ENCODE measurements at places on chromosomes 3 and 15.

DNA sequence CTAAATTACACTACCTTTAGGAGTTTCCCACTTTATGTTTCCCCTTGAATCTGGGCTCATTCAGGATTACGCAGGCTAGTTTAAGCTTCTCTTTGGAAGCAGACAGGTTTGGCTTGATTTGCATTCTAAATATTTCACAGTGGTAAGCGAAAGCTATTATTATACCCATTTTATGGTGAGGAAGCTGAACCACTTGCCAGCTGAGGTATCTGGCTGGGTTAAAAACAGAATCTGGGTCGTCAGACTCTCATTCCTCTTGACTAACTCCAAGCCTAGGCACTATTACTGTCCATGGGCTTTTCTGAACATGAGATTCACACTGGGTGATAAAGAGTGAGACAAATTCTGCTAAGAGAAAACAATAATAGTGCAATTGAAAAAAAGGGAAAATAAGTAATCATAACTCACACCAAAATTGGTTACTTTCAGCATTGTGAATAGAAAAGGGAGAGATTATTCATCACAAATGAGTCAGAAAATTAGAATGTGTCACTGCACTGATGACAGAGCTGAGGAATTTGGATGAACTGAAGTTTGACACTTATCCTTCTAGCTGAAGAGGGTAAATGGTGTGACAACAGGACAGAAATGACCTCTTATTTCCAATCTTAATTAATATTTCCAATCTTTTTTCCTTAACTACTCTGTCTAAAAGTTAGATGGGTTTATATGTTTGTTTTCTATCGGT, 211.3 kb downstream of the TIGIT start:
- peak; percentile 65 for DNase-seq

DNA sequence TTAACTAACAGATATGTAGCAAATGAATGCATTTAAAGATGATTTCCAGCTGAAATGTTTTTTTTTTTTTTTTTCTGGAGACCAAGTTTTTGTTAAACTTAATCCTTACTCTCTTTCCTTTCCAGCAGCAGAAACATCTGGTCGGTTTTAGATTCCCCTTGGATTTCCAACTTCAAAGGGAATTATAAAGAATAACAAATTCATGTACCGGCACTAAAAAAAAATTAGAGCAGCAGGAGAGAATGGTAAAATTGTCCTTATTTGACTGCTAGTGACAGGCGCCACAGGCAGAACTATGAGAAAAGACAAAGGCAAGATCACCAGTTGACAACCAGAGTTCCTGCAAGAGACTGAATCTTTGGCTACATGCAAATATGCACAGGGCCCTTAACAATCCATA, 393.3 kb downstream of the TIGIT start:
- no peak for DNase-seq

- DNase-seq: no peak
Observed at GRCh38 chr3:20064796-20065564, 24.7 kb downstream of the KAT2B start.

- peak; percentile 28 for DNase-seq
Observed at GRCh38 chr3:156604642-156605144, 49.8 kb upstream of the SSR3 start.

- DNase-seq: peak; percentile 85
Observed at GRCh38 chr3:43212914-43213611, 73.3 kb upstream of the SNRK start.

DNA sequence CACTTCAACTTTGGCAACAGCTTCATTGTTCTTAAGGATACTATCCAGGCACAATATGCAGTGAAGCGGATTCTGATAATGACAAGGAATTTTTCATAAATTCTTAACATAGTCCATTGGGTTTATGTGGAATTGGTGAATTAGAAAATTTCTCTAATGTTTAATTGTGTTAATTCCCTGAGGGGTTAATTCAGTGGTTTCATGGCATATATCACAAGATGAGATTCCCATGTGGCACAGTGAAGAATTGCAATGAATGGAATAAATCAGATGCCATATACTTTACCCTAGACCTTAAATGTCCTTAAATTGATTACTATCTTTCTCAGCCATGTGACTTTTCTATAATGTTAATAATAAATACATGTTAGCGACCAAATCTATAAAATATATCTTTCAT, 1244.1 kb downstream of the ROBO2 start:
- DNase-seq: no peak

- peak; percentile 68 for DNase-seq
Observed at GRCh38 chr15:70111203-70112073, 13.7 kb upstream of the TLE3 start.

DNA sequence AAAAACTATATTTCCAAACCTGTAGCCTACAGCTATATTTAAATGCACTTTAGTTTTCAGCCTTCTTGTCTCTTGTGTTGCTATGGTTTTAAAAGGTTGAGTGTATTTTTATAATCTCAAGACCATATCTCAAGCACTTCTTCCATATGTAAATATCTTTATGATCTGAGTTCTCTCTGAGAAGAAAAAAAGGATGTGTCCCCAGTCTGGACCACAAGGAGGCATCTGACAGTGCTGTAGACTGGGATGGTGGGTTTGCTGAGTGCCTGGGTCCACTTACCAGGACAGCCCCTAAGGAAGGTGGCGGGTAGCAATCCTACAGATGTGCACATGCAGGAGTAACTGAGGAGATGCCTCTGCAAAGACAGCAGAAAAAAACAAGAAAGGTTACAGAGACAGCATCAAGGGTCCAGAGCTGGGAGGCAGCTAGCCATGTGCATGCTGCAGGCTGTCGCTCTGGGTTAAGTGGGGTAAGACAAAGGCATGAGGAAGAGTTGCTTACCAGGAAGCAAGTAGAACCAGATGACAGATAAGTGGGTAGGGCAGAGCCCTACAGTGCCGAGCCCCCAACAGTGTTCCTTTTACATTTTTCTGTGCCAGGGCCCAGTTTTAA, 70.6 kb upstream of the SNRK start:
- peak; percentile 22 for DNase-seq

DNA sequence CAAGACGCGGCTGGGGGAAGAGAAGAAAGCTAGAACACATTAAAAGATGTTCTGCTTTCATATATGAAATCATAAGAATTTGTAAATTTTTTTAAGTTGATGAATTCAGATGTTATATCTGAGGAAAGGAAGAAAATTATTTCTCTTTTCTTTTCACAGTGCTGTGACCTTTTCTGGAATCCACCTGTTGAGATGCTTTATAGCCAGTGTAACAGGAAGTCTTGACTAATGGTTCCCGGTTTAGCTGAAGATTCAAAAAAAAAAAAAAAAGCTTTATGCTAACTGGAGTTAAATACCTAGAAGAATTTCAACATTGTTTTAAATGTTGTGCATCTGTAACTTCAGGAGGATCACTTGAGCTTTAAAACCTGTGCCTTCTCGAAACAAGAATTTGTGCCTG, 9.9 kb downstream of the GTPBP8 start:
- peak; percentile 8 for DNase-seq

DNA sequence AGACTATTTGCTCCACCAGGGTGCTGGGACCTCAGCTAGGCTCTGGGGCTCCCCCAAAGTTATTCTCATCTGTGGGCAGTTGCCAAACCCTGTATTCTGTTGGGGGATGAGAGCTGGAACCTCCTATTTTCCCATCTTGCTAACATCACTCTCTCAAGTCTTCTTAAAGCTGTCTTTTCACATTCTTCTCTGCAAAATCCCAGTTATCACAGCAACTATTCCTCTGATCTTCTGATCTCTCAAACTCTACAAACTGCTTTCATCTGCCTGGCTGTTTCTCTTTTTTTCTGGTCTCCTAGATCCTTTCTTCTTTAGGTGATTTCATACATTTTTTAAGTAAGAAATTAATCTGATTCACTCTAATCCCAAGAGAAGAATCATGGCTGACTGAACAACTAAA, 10.7 kb upstream of the ADAMTSL3 start:
- no peak for DNase-seq

DNA sequence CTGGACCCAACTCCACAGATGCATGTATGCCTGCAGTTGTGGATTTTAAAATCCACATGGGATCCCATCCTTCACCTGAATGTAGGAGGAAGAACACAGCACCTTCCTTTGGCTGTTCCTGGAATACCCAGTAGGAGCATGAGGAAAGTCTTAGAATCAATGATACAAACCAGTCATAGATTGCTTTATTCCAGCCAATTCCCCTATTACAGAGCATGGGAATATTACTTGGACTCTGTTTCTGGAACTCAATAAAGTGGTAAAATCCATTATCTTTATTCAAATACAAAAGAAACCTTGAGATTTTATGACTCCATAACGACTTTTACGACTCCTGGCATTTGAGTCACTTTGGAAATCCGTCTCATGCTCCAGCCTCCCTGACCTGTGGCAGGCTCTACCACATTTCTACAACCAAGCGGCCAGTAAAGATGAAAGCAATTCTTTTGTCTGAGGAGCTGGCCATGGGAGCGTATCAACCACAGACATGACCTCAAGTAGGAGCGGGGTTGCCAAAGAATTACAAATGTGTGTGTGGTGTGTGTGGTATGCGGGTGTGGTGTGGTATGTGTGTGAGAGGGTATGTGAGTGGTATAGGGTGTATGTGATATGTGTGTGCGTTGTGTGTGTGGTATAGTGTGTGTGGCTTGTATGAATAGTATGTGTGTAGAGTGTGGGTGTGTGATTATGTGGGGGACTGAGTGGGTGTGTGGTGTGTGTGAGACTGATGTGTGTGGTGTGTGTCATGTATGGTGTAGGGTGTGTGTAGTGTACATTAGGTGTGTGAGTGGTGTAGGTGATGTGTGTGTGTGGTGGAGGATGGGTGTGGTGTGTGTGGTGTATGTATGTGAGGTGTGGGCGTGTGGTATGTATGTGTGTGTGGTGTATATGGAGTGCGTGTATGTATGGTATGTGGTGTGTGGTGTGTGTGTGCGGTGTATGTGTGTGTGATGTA, 40.0 kb downstream of the ARRDC4 start:
- peak; percentile 99 for DNase-seq

DNA sequence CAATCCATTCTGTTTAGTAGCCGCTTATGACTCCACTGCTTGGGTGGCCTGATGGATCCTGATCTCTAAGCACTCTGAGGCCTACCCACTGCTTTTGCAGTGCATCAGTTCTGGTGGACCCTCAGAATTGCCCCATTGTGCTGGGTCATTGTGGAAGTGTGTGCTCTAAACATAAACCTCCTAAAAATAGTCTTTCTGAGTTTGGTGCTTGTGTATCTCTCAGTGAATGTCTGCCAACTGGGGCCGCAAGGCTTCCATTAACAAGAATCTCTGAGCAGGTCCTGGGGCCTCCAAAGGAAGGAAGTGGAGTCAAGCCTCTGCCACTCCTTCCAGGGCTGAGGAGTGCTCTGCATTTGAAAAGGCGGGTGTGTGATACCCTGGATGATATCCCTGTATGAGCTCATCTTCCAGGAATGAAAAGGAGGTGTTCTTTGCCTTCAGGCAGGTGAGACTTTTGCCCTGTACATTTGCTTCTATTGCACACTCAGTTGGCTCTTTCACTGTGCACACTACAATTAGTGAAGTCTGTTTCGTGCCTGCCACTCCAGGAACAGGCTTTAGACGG, 80.0 kb upstream of the CACNA2D3 start:
- DNase-seq: peak; percentile 73

- no peak for DNase-seq
Observed at GRCh38 chr3:57173687-57174086, 8.5 kb upstream of the IL17RD start.

GRCh38 chr3:171805687-171806086, 4.6 kb downstream of the PLD1 start:
- DNase-seq: no peak

GRCh38 chr3:53506763-53507145, 12.3 kb downstream of the CACNA1D start:
- no peak for DNase-seq

- DNase-seq: no peak
Observed at GRCh38 chr3:183227586-183227985, 25.5 kb upstream of the B3GNT5 start.

GRCh38 chr3:56742887-56743286, 58.9 kb downstream of the ARHGEF3 start:
- no peak for DNase-seq

DNA sequence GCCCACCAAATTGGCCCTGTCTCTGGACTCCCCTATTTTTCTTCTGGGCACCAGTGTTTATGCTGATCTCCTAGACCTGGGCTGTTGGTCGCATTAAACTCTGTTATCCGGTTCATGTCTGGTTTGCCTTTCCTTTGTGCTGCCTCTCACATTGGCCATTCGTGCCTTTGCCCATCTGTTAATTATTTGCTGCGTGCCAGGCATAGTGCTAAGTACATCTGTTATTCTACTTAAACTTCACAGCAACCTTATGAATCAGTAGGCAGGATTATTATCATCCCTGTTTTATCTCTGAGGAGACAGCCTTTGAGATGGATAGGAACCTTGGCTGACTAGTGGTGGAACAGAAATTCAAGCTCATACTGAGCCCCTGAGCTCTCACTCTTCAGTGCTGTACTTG, 76.0 kb downstream of the THSD4 start:
- no peak for DNase-seq

- peak; percentile 3 for DNase-seq
Observed at GRCh38 chr3:83500931-83501330, 1457.9 kb upstream of the CADM2 start.

DNA sequence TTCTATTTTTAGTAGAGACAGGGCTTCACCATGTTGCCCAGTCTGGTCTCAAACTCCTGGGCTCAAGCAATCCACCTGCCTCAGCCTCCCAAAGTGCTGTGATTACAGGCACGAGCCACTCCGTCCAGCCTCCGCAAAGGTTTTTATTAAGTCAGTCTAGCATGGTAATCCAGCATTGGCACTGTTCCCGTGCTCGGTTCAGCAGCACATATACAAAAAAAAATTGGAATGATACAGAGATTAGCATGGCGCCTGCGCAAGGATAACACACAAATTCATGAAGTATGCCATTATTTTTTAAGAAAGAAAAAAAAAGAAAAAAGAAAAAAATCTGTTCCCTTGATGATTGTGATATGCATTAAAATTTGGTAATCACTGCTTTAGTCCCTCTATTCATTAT, 8.5 kb downstream of the CKMT1A start:
- no peak for DNase-seq

- DNase-seq: peak; percentile 84
Observed at GRCh38 chr3:187737368-187738070, 7.7 kb downstream of the BCL6 start.

DNA sequence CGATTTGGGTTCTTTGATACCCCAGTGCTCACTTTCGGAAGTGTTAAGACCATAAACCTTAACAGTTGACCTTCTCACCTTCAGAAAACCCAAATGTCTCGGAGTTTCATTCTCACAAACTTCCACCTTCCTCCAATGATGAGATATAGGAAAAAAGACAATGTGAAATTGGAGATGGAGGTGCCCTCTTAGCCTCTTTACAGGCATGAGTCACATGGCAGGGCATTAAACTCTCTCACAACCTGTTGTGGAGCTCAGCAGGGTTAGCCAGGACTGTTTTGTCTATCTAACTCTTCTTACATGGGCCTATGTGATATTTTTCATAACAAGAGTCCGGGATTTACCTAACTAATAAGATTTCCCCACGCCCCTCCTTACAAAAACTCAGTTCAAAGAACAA, 10.7 kb downstream of the AGTR1 start:
- DNase-seq: no peak

GRCh38 chr3:78338405-78338804, 1298.5 kb downstream of the ROBO2 start:
- no peak for DNase-seq

All from kidney tubule cell (primary cell).